Suprapubic skin (tissue), 4 donors: ENCODE measurements at places on chromosomes 12 and 14.

DNA sequence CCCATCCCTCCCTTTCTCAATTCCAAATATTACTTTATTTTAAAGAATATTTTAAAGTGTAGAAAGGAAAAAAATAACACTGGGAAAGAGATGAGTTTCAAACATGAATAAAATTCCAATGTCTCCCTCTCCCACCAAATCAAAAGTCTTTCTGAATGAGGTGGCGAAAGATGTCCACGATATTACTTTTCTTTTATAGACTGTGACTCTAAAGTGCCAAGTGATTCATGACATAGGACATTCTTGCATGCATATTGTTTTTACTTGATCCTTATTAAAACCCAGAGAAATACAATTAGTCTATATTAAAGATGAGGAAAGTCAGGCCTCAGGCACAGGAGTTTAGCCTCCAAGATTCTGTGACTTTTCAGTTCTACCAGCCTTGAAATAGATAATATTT lies 16.0 kb upstream of the LUM start:
- no peak for DNase-seq

DNA sequence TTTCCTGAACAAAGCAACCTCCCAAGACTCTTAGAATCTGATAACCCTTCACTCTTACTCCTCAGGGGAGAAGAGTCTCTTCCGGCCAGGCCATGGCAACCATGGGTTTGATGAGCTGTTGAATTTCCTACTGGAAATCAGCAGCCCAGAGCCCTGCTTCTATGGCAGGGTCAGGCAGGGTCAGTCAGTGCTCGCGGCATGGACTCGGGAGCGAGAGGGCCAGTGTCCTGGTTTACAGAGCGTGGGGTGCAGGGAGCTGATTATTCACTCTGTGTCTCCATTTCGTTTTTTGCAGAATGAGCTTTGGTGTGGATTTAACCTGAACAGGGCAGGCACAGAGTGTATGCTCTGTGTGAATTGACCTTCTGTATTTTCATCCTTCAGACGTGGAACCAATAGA lies 340.6 kb upstream of the SFSWAP start:
- no peak for DNase-seq

- DNase-seq, result no peak
Measured at GRCh38 chr12:32546272-32546671, 132.8 kb upstream of the DNM1L start.

- DNase-seq, result no peak
Measured at GRCh38 chr12:113445544-113446171, 23.5 kb downstream of the SDSL start.

GRCh38 chr12:77089686-77090220 lies 24.4 kb upstream of the E2F7 start:
- DNase-seq, result no peak

- DNase-seq, result no peak
Measured at GRCh38 chr14:97116546-97116945, 319.4 kb downstream of the VRK1 start.

GRCh38 chr12:42905419-42905705 lies 315.8 kb upstream of the PRICKLE1 start:
- DNase-seq, result no peak

GRCh38 chr12:113332688-113333417 lies 2.1 kb downstream of the SLC8B1 start:
- DNase-seq, result no peak

DNA sequence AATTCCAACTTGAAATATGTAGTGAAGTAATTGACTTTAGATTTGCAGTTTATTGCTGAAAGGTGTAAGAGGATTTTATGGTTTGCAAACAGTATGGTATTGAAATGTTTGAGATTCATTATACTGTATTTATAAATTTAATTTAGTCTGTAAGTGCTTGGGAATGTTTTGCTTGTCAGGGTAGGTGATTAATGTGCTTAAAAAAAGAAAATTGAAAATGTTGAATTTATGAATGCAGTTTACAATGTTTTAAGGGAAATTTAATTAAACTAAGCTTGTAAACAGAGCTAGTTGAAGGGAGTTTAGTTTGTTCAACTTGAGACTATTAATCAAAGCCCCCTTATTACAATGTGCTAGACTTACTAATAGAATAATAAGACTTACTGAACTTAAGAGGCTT lies 18.0 kb upstream of the CRY1 start:
- no peak for DNase-seq

DNA sequence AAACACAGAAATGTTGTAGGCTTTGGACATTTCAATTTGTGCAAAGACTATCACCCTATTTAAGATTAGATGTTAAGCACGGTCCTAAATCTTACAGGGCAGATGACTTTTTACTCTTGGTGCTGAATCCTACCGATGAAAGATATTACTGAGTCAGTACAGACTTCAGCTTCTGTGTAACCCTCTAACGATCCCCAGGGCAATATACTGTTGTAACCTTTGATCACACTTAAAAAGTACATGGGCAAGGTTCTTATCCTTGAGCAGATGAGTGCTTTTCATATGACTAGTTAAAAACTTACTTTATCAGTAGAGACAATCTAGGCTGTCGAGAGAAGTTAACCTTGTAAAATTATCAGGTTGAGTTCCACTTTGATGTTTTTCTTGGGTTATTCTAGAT lies 22.5 kb downstream of the PDE3A start:
- no peak for DNase-seq

DNA sequence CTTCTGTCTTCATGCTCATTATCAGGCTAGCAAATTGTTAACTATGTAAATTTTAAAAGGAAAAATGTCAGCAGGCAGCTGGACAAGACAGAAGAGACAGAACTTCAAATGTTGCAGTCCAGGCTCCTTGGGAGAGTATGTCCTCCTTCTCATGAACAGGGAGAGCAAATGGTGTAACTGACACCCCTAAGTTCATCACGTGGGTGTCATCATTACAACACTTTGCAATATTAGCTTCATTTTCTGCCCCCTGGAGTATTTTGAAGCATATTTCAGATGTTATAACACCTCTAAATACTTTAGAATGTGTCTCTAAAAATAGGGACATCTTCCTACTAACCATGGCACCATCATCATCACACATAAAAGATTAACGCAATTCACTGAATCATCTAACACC lies 62.1 kb downstream of the ZNF664 start:
- no peak for DNase-seq

- no peak for DNase-seq
Measured at GRCh38 chr12:75704664-75705063, 193.3 kb upstream of the KRR1 start.

GRCh38 chr12:57250956-57251355 lies at the start of gene STAC3:
STAC3 (minus strand) TSS chr12:57251187; CDS start chr12:57249636, 1,551 bp downstream.
- no peak for DNase-seq

- no peak for DNase-seq
Measured at GRCh38 chr12:86729739-86730138, 473.5 kb upstream of the MGAT4C start.

- DNase-seq, result no peak
Measured at GRCh38 chr12:88300931-88301330, 158.8 kb downstream of the TMTC3 start.

DNA sequence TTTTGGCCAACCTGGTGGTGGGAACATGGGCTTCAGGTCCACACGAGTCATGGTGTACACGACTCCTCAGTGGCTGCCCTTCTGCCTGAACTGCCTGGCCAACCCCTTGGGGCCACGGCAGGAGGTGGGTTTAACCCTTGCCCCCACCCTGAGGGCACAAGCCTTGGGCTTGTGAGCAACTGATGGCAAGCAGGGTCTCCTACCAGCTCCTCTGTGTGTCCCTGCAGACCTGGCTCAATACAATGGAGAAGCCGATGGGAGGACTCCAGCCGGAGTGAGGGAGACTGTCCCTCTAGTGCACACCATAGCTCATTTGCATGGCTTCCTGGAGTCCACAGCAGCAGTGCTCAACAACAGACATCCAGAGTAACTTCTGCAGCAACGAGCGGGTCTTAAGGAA lies 28.0 kb downstream of the JAG2 start:
- peak; percentile 45 for DNase-seq

DNA sequence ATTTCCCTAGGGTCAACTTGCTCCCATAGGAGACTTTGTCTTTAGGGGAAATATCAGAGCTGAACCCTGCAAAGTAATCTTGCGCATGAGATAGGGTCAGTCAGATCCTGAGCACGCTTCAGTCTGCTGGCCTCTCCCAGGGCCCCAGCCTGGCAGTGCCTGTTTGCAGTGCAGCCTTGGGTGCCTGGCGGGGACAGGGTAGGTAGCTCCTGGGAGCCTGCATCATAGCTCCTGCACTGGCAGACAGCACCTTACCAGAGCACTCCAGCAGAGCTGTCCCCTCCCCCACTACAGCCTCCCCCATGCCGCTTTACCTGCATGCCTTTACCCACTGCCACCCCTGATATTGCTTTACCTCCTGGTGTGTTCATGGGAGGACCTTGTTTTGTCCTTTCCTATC lies 237.3 kb downstream of the CCDC59 start:
- no peak for DNase-seq

DNA sequence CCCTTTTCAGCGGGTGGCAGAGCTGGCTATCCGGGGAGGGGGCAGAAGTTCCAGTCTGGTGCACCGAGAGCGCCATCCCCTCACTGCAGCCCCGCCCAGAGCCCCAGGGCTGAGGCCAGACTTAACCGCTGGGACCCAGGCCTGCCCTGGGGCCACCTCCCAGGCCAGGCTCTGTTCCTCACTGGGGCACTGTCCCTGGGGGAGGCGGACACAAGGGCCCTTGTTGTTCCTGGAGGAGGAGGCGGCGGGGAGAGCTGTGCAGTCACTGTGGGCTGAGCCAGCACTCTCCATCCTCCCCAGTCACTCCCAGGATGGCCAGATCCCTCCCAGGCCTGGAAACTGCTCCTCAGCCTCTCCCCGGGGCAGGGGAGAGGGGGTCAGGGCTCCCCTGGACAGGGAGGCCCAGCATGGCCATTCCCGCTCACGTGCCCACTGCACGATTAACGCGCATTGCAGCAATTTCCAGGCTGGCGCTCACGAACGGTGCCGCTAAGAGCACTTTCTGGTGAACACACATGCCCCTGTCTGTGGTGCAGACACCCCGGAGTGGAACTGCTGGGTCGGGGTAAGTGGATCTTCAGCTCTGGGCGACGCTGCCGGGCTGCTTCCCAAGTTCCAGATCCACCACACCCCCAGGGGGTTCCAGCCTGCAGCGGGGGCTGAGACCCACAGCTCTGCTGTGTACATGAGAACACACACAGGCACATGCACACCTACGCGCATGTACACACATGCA lies 89.8 kb upstream of the SFSWAP start:
- no peak for DNase-seq

- DNase-seq, result no peak
Measured at GRCh38 chr12:29858270-29858786, 74.6 kb upstream of the TMTC1 start.

GRCh38 chr14:95741781-95742180 lies 27.9 kb upstream of the TCL1A start:
- no peak for DNase-seq

DNA sequence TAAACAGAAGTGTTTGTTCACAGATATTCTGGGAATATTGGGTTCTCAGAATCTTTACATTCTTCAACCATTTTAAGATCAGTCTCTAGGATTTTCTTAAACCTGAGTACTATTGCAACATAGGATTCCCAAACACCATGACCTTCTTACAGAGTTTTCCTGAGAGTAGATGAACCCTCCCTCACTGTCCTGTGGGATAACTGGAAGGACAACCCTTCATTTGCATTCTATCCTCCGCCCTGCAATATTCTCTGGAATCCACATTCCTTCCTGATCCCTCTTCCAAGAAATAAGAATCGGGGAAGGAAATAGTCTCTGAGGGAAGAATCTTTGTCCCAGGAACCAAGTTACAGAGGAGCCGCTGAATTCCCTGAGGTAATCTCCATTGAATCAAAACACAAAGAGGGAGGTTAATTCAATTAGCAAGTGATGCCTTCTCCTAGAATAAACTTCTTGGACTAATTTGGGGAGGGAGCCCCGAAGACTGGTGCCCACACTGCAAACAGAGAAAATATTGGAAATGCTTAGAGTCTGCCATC lies 99.8 kb upstream of the MBIP start:
- no peak for DNase-seq

DNA sequence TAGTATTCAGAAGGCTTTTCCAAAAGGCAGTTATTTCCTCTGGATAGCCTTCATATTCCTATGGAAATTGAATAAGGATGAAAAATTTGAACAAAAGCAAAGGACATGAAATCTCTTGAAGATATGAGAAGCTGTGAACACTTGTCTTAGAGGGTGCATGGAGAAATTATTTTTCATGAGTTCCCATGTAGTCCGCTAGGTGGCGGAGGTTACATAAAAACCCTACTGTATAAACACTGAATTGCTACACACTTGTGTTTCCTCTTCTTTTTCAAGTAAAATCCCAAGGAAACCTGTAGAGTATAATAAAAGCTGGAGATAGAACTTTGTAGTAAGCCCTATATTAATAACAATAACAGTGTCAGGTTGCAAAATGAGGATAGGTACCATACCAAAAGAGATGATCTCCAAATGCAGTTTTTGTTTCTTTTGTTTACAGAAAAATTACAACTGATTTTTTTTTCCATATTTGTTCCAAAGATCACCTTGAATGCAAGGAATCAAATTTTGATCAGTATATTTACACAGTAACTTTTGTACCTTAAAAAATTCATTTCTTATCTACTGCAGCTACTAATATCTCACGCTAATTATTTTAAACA lies 37.8 kb upstream of the OR4E1 start:
- no peak for DNase-seq

- no peak for DNase-seq
Measured at GRCh38 chr12:64737539-64737938, 21.7 kb downstream of the GNS start.

DNA sequence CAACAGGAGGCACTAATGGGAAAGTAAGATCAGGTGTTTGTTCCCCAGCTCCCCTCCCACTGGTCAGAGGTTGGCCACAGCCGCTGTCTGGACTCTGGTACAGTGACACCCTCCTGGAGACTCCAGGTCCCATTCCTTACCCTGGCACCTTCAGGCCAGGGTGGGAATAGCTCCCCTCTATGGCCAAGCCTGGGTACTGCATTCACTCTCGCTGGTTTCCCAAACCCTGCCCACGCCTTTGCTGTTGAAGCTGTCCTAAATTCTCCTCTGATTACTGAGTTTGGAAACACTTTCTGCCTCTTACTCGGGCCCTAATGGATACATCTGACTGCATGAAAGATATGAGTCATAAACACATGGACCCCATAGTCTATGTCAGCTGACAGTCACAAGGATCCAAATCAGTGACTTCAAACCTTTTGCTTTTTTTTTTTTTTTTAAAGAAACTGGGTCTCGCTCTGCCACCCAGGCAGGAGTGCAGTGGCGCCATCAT lies 17.9 kb downstream of the HRK start:
- DNase-seq, result no peak

DNA sequence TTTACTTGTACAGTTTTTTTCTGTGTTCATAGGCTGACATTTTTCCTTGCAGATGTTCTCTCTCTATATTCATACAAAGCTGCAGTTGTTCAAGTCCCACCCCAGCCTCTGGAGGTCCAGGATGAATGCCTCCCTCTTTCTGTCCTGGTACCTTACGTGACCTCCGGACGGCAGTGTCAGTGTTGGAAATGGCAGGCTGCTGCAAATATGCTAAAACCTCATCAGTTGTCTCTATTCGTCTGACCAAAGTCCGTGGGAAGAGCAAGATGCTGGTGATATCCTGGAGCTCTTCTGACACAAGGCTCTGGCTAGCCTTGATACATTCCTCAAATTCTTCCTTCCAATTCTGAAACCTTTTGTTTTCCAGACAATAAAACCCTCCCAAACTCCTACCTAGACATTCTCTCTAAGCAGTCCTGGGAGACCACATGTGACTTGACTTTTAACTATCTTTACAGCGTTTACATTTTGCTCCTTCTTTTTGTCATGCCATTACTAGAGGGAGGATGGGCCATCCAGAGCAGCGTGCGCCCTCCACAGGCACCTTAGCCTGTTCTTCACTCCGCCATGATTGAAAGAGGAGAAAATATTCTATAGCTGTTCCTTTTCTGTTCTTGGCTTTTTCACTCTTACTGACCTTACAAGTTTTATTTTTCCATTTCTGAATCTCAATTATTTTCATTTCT lies 143.6 kb downstream of the RGS6 start:
- no peak for DNase-seq
